H9 (cell line): ENCODE measurements at places on chromosomes 3 and 15.
A peak's percentile ranks its signal among the peaks of the same experiment; 100 is the strongest.

- no peaks in the 10 kb centered on the region for H3K27me3 ChIP-seq
- H3K4me1 ChIP-seq = 0 out of 2 replicates have a peak, but pooled peaks cover 2% of the 10 kb centered on the region
- H3K36me3 ChIP-seq = peaks cover 63% of the 10 kb centered on the region
- no peak overlapping the region for H3K27ac ChIP-seq
- no peak for DNase-seq
Observed at GRCh38 chr15:24962880-24963279, 8.1 kb downstream of the SNRPN start.

DNA sequence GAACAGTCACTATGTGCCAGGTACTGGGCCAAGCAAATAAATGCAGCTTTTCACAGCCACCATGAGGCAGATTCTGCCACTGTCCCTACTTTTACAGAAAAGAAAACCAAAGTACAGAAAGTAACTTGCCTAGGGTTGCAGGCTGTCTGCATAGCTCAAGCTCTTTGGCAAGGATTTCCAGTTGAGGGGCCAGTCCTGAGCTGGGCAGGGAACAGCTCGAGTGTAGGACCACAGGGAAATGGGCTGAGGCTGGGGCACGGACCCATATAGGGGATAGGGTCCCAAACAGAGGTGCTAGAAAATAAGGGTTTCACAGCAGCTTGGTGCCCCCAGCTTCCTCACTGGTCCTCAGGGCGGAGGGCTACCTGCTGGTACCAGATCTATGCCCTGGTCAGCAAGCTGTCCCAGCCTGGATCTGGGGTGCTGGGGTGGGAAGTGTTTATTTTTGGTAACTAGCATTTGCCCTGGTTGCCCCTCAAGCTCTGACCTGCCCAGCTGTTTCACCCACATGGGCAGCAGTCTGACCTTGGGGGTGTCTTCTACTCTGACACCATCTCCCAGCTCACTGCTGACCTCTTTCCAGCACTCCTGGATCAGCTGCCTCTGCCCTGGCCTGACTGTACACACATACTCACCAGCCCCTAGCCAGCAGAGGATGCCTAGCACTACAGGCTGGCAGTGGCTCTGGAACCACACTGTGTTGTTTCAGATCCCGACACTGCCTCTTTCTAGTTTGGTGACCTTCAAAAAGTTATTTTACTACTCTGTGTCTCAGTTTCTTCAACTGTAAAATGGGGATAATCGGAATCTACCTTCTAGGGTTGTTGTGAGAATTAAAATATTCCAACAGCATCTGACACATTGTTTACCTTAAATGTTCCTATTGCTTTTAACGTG is 16.2 kb downstream of the MRAS start:
- no peak for DNase-seq
- H3K4me1 ChIP-seq = no peaks in the 10 kb centered on the region
- no peaks in the 10 kb centered on the region for H3K36me3 ChIP-seq
- no peak overlapping the region for H3K4me3 ChIP-seq

- no peaks in the 10 kb centered on the region for H3K36me3 ChIP-seq
- DNase-seq = peak; percentile 73
- no peaks in the 10 kb centered on the region; the same call in none of the 2 replicates for H3K4me1 ChIP-seq
- H3K27ac ChIP-seq = no peak overlapping the region
- H3K4me3 ChIP-seq = no peak overlapping the region
Observed at GRCh38 chr3:54188176-54188791, 65.9 kb downstream of the CACNA2D3 start.

DNA sequence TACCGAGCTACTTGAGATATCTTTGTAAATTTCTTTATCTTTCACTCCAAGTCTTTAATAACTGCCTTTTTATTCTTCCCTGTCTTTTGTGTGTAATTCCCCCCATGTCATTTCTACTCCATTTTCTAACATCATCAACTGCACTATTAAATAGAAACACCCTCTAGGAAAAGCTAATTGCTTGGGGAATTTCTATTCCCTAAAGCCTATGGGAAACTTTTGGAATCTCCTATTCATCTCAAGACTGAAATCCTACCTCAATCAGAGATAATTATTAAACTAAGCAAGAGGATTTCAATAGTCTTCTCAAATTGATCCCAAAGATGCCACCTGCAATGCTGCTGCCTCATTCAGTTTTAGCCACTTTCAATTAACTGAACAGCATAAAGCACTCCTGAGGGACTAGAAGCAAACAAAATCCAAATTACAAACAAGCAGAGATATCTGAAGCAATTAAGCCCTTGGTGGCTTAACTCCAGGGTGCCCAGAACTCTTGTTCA is 598.7 kb downstream of the IGSF11 start:
- H3K4me1 ChIP-seq = no peaks in the 10 kb centered on the region
- no peak overlapping the region for H3K27ac ChIP-seq
- H3K4me3 ChIP-seq = no peak overlapping the region
- H3K27me3 ChIP-seq = no peaks in the 10 kb centered on the region
- DNase-seq = no peak

DNA sequence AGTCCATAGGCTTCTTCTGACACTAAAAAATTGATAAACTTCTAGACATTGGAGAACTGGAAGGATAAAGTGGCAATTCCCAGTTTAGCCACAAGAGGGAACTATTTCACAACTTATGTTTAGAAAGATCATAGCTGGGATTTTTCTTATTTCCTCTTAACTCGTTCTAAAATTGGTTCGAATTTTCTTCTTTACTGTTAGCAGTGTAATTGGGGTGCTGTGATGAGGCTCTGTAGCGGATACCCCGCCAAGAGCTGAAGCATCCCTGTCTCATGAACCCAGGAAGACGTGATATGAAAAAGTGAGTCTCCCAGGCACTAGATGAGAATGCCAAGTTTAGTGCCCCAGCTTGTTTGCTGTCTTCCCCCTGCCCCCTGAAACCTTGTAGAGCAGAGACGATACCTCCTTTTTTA is 85.1 kb downstream of the PDCD6IP start:
- peak overlapping the region; percentile 43 for H3K4me3 ChIP-seq
- H3K36me3 ChIP-seq = no peaks in the 10 kb centered on the region
- H3K27ac ChIP-seq = no peak overlapping the region
- H3K4me1 ChIP-seq = peaks cover 10% of the 10 kb centered on the region; the same call in 1 of the 2 replicates
- no peak for DNase-seq
- H3K27me3 ChIP-seq = no peaks in the 10 kb centered on the region

GRCh38 chr15:51494411-51495314 is 127.9 kb downstream of the DMXL2 start:
- no peak overlapping the region for H3K4me3 ChIP-seq
- no peaks in the 10 kb centered on the region; the same call in 1 of the 2 replicates for H3K36me3 ChIP-seq
- no peaks in the 10 kb centered on the region for H3K27me3 ChIP-seq
- no peak for DNase-seq
- H3K4me1 ChIP-seq = no peaks in the 10 kb centered on the region

DNA sequence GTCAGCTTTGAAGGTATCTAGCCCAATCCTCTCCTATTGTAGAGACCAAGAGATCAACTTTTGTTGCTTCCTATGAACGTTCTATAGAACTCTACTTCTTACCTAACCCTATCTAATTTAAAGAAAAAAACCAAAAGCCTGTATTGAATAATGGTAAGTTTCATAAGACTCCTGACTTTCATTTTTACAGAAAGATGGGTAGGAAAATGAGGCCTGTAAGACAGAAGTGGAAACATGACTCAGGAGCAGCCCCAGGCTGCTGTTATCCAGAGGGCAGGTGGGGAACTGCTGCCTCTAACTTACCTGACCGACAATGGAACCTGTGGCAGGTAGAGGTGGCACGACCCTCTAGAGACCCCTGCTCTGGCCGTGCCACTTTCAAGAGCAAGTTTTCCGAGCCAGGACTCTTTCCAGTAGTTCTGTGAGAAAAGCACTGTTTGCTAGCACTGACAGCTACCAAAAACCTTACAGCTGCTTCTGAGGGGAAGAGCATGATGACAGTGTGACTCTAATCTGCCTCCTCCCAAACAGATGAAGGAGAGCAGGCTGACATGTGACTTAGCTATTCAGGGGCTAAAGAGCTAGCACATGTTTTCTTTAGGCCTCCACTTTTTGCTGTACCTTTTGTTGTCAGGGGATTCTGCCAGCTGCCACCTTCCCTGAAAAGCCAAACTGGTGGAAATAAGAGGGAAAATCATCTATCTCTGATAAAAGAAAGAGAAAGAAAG is 17.5 kb downstream of the POPDC2 start:
- no peaks in the 10 kb centered on the region for H3K27me3 ChIP-seq
- H3K27ac ChIP-seq = no peak overlapping the region
- no peaks in the 10 kb centered on the region for H3K36me3 ChIP-seq

DNA sequence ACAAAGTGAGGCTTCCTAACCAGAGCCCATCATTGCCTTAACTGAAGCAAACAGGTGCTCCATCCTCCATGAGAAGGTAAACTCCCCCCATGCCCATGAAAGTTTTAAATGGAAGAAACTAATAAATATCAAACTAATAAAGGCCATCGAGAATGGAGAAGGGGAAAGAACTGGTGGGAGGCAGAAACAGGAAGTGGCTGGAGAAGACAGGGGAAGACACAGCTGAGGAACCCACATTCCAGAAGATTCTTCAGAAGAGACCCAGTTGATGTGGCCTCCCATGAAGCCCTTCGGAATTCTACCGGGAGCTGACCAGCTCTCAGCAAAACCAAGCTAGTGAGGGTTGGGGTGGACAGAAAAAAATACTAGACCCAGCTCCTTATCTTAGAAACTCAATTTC is 41.6 kb downstream of the SH3BP5 start:
- no peak for DNase-seq
- H3K27ac ChIP-seq = no peak overlapping the region
- H3K4me1 ChIP-seq = no peaks in the 10 kb centered on the region; the same call in 1 of the 2 replicates

GRCh38 chr3:181457190-181457589 is 254.5 kb upstream of the SOX2 start:
- H3K4me1 ChIP-seq = no peaks in the 10 kb centered on the region
- DNase-seq = no peak
- H3K4me3 ChIP-seq = no peak overlapping the region
- no peak overlapping the region for H3K27ac ChIP-seq
- H3K36me3 ChIP-seq = no peaks in the 10 kb centered on the region
- no peaks in the 10 kb centered on the region for H3K27me3 ChIP-seq

DNA sequence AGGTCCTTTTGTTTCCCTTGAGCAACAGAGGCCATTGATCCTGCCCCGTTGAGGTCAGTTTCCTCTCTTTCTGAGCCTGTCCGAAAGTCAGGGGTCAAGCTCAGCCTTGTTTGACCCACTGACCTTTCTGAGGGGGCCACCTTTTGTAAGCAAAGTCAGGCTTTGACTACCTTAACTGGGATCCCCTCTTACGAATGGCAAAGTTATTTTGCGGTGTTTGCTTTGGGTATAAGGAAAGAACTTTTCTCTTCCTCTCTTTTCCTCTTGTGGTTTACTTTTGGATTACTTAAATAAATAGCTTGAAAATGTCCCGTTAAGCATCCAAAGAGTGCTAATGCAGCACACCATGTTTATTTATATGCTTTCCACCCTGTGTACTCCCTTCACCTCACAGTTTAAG is 340.6 kb downstream of the THSD4 start:
- no peak for DNase-seq
- no peaks in the 10 kb centered on the region for H3K27me3 ChIP-seq
- H3K4me1 ChIP-seq = no peaks in the 10 kb centered on the region
- H3K4me3 ChIP-seq = no peak overlapping the region

- DNase-seq = no peak
- no peaks in the 10 kb centered on the region for H3K4me1 ChIP-seq
- H3K27me3 ChIP-seq = no peaks in the 10 kb centered on the region
- H3K27ac ChIP-seq = no peak overlapping the region
- H3K36me3 ChIP-seq = peaks cover 8% of the 10 kb centered on the region; the same call in 1 of the 2 replicates
Observed at GRCh38 chr15:83830381-83830780, 176.5 kb downstream of the ADAMTSL3 start.

DNA sequence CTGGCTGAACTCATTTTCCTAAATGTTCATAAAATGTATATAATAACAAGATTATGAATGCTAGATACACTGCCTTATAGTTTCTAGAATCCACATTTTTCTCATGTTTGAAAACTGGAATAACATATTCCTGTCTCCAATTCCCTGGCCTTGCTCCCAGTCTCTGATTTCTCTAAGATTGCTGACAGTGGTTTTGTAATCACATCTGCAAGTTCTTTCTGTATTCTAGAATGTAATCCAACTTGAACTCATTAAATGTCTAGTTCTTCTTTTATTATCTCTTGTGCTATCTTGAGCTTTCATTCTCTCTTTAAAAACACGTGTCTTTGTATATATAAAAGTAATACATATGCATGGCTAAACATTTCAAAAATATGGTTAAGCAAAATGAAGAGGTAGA is 215.2 kb upstream of the ADAMTS9 start:
- no peak for DNase-seq
- no peaks in the 10 kb centered on the region for H3K27me3 ChIP-seq
- H3K27ac ChIP-seq = no peak overlapping the region
- H3K4me3 ChIP-seq = no peak overlapping the region
- H3K36me3 ChIP-seq = no peaks in the 10 kb centered on the region

DNA sequence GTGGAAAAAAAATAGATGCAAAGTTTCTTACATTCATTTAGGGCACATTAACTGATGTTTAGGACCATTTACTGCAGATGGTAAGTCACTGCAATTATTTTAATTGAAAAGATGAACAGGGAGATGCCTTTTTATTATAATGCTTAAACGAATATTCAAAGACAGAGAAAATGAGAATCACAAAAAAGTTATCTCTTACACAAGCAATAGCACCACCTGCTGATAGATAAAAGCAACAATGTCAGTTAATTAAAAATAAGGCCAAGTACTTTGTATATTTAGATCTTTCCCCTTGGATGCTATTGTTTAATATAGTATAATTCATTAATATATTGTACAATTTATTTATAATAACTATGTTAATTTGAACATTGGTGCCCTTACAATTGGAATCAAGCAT is 55.9 kb downstream of the IFT80 start:
- H3K4me1 ChIP-seq = no peaks in the 10 kb centered on the region
- no peak for DNase-seq
- no peak overlapping the region for H3K4me3 ChIP-seq
- no peaks in the 10 kb centered on the region for H3K27me3 ChIP-seq
- H3K36me3 ChIP-seq = peaks cover under 1% of the 10 kb centered on the region; the same call in 1 of the 2 replicates

DNA sequence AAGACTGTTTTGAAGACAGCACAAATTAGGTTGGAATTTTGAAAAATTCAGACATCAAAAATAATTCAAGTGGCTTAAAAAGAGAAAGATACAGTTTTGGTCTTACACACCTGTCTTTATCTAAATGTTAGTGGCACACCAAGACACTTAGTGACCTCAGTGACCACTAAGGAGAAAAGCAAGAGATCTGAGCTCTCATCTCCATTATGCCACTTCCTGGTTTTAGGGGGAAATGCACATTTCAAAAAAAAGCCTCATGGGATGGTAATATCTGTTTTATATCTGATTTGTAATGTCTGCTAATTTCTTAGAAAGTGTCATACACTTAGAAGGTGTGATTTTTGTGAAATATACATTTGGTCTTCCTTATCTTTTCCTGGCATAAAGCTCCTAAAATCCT is 16.4 kb downstream of the IL12A start:
- no peak for DNase-seq
- H3K36me3 ChIP-seq = no peaks in the 10 kb centered on the region
- H3K4me3 ChIP-seq = no peak overlapping the region
- no peaks in the 10 kb centered on the region for H3K27me3 ChIP-seq
- H3K27ac ChIP-seq = no peak overlapping the region

DNA sequence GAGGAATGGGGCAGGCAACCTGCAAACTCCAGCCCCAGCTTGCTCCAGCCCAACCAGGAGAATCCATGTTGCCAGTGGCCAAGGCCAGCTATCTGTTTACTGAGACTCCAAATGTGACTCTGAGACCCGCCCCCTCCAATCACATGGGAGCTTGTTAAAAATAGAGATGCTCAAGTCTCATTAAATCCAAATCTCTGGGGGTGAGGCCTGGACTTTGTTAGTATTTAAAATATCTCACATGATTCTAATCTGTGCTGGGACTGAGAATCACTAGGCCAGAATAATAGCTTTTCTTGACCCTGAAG is 224.2 kb upstream of the TBL1XR1 start:
- no peak overlapping the region for H3K27ac ChIP-seq
- no peak for DNase-seq

- DNase-seq = no peak
- H3K4me3 ChIP-seq = no peak overlapping the region
- no peaks in the 10 kb centered on the region; the same call in 1 of the 2 replicates for H3K36me3 ChIP-seq
- no peaks in the 10 kb centered on the region for H3K27me3 ChIP-seq
- H3K4me1 ChIP-seq = no peaks in the 10 kb centered on the region
Observed at GRCh38 chr15:91915576-91915975, 62.1 kb downstream of the SLCO3A1 start.
